Activated naive CD4-positive, alpha-beta T cell treated with anti-CD3 and anti-CD28 coated beads for 36 hours (primary cell): ENCODE measurements at places on chromosomes 11 and 22. TPM values are rescaled to one million over a fixed set of nuclear protein-coding genes. Genes with fewer than 3 reads are reported as not detected.
A peak's percentile ranks its signal among the peaks of the same experiment; 100 is the strongest.

SLC22A8 gene
- not detected for total RNA-seq

GRCh38 chr11:129298988-129299387, 76.7 kb upstream of the BARX2 start:
- peaks cover 24% of the 10 kb centered on the region for H3K27me3 ChIP-seq
- no peak overlapping the region for H3K4me3 ChIP-seq
- no peaks in the 10 kb centered on the region for H3K36me3 ChIP-seq
- H3K27ac ChIP-seq = no peak overlapping the region
- peaks cover 14% of the 10 kb centered on the region for H3K4me1 ChIP-seq
- no peak for DNase-seq

DNA sequence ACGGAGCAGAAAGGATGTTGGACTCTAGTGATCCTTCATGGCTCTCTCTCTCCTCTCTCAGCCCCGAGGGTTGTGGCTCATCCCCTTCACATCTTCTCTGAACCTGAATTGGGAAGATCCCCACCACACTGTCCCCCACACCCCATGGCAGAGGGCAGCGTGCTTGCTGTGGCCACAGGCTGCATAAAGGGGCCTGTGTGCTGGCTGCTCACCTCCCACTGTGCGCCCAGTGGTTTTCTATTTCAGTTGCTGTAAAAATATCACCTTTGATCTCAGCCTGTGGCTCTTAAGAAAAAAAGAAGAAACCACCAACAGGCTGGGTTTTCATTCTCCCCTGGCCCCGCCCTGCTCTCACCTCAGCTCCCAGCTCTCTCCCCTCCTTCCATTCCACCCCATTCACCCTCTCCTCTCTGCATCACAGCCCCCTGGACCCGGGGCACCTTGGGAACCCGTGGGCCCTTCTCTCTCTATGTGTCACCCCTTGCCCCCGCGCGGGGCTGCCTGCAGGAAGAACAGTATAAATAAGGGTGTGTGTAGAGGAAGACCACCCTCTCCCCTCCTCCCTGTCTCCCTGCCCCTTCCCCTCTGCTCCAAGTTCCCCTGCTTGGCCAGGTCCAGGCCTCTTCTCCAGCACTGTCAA, 25.8 kb upstream of the WNT11 start:
- peaks cover 44% of the 10 kb centered on the region for H3K4me1 ChIP-seq
- H3K4me3 ChIP-seq = peak overlapping the region; percentile 2
- H3K27ac ChIP-seq = no peak overlapping the region
- H3K27me3 ChIP-seq = peaks cover 3% of the 10 kb centered on the region
- peaks cover 3% of the 10 kb centered on the region for H3K36me3 ChIP-seq

IL18 gene
- not detected for total RNA-seq

DNA sequence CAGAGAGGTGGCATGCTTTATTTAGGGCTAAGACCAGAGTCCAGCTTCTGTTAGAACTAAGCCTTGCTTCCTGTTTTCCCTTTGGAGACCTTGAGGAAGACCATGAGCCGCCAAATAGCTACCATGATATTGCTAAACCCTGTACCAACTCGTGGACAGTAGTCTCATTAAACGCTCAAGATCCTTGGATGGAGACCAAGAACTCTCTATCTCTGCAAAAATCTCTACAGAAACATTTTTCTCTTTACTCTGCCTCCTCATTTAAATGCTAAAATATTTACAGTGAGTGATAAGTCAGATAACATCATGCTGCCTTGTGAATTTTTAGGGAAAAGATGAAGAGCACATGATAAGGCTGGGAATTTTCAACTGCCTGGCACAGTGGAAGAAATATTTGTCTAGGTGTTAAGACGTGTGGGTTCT, 197.8 kb downstream of the MAML2 start:
- no peaks in the 10 kb centered on the region for H3K27me3 ChIP-seq
- peaks cover 52% of the 10 kb centered on the region for H3K4me1 ChIP-seq
- peaks cover 8% of the 10 kb centered on the region for H3K36me3 ChIP-seq

DNA sequence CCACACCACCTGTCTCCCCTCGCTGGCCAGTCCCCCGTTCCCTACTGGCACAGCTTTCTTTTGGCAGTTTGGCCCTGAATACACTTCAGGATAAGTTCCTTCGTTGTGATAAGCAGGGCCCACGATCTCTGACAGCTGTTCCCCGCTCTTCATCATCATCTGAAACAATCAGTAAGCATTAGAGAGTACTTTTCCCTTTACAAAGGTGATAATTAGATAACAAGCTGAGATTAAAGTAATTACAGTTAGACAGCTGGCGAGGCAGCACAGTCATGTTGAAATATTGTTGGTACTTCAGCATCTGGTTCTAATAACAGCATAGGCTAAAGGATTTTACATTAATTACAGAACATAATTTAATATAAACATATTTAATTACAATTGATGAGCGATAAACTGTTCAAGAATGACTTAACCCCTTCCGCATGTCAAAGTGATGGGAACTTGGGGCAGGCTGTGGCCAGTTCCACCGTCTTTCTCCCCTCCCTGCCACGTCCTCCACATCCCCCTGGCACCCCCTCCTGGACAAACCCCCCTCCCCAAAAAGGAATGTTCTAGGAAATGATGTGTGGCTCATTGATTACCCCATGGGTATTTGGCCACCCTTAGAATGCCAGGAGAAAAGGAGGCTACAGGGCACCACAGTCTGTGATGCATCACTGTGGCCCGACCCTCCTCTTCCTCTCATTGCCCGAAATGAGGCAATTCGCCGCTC, 134.9 kb downstream of the RCN1 start:
- no peaks in the 10 kb centered on the region for H3K4me1 ChIP-seq
- H3K27ac ChIP-seq = no peak overlapping the region
- H3K36me3 ChIP-seq = no peaks in the 10 kb centered on the region
- no peak for DNase-seq
- peaks cover 2% of the 10 kb centered on the region for H3K27me3 ChIP-seq

GRCh38 chr11:111259896-111260295, 14.4 kb downstream of the POU2AF2 start:
- H3K36me3 ChIP-seq = no peaks in the 10 kb centered on the region
- no peak overlapping the region for H3K27ac ChIP-seq
- DNase-seq = no peak
- H3K4me3 ChIP-seq = no peak overlapping the region
- H3K4me1 ChIP-seq = peaks cover 2% of the 10 kb centered on the region
